RCC 7860 (cell line): ENCODE measurements at places on chromosomes 5 and 9.
A peak's percentile ranks its signal among the peaks of the same experiment; 100 is the strongest.

DNA sequence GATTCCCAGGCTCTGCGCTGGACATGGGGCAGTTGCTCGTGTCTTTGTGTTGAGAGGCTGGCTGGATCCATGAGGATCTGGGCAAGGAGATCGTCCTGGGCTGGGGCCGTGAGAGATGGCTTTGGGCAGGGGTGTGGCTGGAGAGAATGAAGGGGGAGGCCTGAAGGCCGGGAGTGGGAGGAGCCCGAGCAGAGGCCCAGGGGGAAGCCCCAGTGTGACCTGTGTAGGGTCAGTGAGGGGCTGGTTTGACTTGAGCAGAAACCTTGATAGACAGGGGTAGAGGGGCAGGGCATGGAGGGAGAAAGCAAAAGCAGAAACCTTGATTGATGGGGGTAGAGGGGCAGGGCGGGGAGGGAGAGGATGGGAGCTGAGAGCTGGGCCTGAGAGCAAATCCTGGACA lies 54.4 kb upstream of the ASS1 start:
- no peak for DNase-seq

DNA sequence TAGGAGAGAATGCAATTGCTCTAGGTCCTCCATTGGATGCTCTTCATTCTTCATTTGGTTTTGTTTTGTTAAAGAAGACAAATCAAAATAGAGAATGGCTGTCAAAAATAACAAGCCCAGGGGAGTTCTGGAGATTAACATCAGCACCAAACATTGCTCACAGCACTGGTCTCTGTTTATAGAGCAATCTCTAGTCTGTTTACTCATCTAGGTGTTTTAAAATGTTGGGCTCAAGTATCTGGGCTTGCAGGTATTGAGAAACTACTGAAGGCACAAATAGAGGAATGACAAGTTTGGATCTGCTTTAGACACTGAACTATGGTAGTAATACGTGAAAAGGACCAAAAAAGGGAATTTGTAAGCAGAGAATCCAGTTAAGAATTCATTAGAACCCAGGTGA lies 77.0 kb upstream of the TMC1 start:
- no peak for DNase-seq

- no peak for DNase-seq
These were observed 50.7 kb upstream of the ARRDC3 start for GRCh38 chr5:91433861-91434260.

GRCh38 chr5:140664030-140664358 lies 710 bp upstream of the WDR55 start:
- DNase-seq, result no peak

- no peak for DNase-seq
These were observed 14.7 kb downstream of the FBP1 start for GRCh38 chr9:94624629-94625028.

- no peak for DNase-seq
These were observed 12.2 kb downstream of the ACTL7A start for GRCh38 chr9:108874058-108874788.

- no peak for DNase-seq
These were observed 6.1 kb upstream of the FSD1L start for GRCh38 chr9:105441616-105442160.

DNA sequence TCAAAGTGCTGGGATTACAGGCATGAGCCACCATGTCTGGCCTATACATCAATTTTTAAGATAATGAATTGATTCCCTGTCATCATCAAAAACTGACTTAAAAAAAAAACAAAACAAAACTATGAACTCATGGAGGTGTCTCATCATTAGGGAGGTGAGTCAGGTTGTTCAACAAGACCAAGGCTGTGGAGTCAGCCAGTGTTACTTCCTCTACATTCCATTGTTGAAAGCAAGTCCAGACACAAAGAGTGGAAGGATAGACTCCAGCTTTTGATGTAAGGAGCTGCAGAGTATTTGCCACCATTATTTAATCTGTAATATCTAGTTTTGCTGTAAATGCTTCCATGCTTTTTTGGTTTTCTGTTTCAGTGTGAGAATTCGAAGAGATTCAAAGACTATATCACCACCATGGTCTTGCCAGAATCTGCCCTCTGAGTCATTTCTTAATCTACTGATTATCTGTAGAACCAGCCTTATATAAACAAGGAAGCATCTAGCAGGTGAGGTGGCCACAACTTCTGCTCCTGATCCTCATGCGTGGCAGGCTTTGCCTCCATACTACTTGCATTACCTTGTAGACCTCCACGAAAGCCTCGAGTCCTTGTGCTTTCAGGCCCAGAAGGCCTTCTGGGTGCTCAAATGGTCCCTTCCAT lies 156.1 kb downstream of the FGF1 start:
- peak; percentile 47 for DNase-seq

DNA sequence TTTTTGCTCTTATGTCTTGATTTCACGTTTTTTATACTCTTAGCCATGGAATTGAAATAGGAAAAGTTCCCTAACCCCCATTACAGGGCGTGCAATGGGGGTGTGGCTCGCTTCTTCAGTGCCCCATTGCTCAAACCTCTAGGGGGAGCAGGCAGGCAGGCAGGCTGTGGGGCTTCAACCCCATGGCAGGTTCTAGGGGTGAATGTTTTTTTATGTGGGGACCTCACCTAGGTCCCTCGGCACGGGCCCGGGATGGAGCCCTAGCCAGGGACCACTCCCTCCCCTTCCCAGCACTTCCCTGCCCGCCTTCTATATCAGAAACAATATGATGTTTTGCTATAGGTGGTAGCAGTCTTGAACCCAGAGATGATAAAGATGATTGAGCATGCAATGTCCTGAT lies 221.3 kb upstream of the SMC2 start:
- no peak for DNase-seq

DNA sequence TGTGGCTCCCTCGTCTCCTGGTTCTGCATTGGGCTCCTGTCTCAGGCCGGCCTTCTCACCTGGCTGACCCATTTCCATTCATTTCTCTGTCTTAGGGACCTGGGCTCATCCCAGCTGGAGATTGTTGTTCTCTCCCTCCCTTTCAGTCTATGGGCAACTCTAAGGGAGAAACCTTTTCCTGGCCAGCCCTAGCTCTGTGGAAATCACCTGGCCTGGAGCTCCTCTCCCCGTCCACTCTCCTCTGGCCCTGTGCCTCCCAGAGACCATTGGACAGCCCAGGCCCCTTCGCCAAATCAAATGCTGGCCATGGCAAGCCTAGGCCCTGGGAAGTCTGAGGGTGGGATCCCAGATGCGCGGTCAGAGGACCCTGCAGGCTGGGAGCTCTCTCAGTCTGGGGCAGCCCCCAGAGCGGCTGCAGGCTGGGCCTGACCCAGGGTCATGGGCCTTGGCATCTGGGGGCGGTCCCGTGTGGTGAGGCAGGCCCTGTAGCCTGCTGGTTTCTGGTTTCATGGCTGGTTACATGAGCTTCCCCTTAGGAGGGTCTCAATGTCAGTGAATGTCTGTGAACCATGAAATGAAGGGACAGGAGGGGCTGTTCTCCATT lies 253.5 kb downstream of the AOPEP start:
- no peak for DNase-seq

DNA sequence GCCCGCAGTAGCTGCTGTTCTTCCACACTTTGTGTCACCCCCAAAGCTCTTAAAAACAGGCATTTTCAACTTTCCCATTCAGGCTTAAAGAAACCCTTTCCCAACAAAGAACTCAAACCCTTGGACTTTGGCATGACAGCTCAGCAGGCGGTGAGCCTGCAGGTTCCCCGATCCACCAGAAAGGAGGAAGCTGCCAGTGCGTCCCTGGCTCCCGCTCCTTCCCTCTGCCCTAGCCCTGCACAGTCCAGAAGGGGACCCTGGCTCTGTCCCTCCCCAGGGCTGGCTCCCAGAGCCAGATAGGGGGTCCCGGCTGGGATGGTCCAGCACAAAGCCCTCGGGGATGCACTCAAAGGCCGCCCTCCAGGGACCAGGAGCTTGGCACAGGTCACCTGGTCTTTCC lies 9.6 kb downstream of the SLC9A3 start:
- DNase-seq, result no peak

GRCh38 chr9:34830068-34830467 lies 120.1 kb upstream of the CCL21 start:
- no peak for DNase-seq

GRCh38 chr9:137955224-137955570 lies 77.6 kb downstream of the CACNA1B start:
- no peak for DNase-seq

- no peak for DNase-seq
These were observed 5.7 kb downstream of the NIPBL start for GRCh38 chr5:36882250-36882649.

DNA sequence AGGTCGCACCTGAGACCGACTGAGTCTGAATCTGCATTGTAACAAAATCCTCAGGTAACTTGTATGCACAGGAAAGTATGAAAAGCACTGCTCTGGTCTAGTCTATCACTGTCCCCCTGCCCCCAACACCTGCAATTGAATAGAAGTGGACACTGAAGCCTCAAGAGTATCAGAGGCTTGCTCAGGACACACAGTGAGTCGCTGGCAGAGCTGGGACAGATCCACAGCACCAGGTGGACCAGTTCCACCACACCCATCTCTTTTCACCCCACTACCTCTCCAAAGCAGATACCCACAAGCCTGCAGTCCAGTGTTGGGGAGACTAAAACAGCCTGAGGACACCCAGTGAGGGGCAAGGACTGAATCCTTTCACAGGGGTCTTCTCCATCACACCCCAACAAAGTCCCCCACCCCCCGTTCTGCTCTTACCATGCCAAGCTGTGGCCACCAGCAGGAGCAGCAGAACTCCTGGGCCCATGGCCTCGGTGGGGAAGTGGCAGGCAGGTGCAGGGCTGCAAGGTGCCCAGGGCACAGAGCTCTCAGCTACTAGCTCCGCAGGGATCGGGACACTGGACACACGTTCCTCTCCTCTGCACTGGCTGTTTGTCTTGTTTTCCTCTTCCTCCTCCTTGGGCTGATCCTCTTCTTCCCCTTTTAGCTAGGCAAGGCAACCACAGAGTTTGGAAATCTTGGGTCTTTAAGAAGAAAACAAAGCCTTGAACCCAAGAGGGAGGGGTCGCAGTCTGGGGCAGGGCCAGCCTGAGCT lies at the start of gene CSF1R:
Gene CSF1R (minus strand): TSS at position 605 of the 766 bp plus-strand sequence. CDS start 127 bp downstream, at position 478.
- DNase-seq, result no peak
